Activated T-cell treated with anti-CD3 and anti-CD28 coated beads, Interleukin-2, amount 50 U/mL, for 1 hour (primary cell): ENCODE measurements at places on chromosomes 3 and 15.

DNA sequence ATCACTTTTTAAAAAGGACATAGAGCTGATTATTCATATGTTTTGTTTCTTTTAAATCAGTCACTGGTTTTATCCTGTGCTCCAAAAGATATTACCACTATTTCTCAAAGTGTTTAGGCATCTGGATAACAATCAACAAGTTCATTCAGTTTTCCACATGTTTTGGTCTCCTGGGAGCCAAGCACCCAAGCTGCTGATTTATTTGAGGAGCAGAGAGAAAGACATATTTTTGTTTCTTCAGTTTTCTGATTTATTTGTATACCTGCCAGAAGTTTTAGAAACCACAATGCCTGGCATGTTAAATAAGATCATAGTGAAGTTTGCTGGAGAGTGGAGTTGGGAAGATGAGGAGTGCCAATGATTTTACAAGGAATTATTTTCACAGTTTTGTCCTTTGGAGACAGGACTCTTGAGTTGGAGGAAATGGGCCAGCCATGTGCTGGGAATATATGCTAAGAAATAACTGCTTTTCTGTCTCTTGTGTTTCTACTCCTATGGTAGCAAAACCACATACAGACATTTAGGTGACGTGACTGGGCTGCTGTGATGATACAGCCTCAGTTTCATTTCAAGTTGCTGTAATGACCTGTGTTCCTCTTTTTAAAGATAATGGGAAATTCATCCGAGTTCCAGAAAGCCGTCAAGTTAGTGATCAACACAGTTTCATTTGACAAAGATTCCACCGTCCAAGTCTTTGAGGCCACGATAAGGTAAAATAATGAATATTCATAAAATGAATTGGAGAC is 11.7 kb downstream of the EDEM1 start:
- no peak for DNase-seq

DNA sequence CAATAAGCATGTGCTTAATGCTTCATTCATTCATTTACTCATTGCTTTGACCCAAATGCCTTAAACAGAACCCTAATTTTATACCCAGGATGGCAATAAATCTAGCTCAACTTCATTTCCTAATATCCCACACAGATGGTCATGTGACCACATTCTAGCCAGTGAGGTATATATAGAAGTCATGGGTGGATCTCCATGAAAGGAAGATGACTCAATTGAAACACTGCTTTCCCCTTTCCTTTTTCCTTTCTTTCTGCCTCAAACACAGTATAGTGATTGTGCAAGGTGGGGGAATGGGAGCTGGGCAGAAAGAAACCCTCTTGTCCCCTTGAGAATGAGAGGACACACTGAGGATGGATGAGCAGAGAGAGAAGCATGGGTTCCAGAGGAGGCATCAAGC is 183.5 kb upstream of the PRICKLE2 start:
- no peak for DNase-seq

GRCh38 chr3:39184081-39184967 is 8.1 kb downstream of the XIRP1 start:
- DNase-seq, result no peak

DNA sequence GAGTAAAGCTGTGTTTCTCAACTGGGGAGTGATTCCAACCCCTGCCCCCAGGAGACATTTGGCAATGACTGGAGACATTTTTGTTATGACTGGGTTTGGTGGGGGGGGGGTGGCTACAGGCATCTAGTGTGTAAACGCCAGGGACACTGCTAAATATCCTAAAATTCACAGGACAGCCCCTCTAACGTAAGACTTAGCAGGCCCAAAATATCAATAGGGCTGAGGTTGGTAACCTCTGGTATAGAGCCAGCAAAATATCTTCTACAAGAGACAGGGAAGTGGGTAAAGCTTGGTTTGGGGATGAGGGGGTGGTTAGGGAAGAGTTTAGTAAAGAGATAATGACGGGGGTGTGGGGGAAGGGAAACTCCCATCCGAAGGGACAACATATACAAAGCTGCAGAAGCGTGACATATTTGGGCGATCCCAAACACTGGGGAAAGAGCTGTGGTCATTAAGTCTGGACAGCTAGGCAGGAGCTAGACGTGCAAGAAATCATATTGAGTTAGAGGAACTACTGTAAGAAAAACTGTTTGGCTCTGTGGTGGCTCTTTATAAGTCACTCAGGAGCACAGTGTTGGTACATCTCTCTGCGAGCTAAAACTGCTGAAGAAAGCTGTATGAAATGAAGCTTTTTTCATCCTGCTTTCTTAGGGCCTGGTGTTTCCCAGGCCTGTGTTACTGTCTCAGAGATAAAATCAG is 697 bp upstream of the TRIM69 start:
- no peak for DNase-seq

- DNase-seq, result no peak
Measured at GRCh38 chr15:73617301-73617831, 15.8 kb downstream of the NPTN start.

GRCh38 chr3:37223141-37223558 is 48.8 kb upstream of the LRRFIP2 start:
- no peak for DNase-seq

DNA sequence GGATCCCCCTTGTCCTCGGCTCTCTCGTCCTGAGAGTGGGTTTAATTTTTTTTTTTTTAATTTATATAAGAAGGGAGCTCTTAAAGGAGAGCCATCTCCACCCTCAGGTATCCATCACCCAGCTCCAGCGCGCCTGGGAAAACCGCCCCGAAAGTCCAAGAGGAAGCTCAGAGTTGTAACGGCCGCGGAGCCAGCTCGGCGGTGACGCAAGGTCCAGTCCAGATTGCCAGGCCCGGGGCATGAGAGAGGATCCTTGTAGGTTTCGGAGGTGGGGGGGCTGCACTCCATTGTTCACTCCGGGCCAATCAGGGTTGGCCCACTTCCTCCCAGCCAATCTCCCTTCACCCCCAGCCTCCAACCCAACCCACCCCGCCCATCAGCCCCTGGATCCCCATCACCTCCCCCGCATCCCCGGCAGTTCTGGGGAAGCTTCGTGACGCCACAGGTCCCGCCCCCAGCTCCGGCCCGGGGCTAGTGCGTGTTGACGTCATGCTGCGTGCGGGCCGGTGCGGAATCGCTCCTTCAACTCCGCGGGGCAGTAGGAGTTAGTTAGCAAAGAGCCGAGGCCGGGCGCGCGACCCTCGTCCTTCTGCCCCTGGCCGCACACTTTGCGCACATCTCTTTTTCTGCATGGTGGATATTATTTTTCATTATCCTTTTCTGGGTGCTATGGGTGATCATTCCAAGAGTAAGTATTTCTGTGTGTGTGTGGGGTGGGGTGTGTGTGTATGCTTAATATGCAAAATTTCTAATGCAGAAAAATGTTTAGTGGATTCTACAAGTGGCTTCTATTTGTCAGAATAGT is at the start of gene ISL2:
TSS of gene ISL2 (plus strand) at position 520 of the 805 bp plus-strand sequence. CDS start at position 631, 111 bp downstream.
- peak; percentile 45 for DNase-seq

DNA sequence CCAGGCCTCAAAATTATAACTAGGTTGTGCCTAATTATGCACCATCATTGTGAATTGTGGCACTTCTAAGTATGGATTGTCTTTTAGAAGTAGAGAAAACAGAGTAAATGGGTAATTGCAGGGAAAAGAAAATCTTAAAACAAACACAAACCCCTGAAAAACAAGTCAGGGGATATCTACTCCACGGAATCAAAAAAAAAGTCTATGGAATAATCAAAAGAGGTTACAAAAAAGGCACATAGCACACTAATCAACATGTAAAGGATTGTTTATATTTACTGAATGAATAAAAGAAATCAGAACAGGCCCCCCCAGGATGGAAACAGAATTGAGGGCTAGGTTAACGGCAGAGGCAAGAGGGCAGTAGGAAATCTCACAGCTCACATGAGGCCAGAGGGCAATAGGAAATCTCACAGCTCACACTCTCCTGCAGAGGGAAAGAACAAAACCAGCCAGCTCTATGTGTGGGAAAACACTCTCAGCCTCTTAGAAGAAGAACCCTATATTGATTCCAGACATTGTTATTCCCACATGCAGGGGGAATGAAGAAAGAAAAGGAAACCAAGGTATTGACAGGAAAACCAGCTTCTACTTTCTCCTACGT is 72.7 kb upstream of the FNDC3B start:
- DNase-seq, result no peak

- DNase-seq, result no peak
Measured at GRCh38 chr15:34886134-34886533, 83.4 kb downstream of the AQR start.

GRCh38 chr15:49122541-49123062 is 32.8 kb downstream of the COPS2 start:
- no peak for DNase-seq

DNA sequence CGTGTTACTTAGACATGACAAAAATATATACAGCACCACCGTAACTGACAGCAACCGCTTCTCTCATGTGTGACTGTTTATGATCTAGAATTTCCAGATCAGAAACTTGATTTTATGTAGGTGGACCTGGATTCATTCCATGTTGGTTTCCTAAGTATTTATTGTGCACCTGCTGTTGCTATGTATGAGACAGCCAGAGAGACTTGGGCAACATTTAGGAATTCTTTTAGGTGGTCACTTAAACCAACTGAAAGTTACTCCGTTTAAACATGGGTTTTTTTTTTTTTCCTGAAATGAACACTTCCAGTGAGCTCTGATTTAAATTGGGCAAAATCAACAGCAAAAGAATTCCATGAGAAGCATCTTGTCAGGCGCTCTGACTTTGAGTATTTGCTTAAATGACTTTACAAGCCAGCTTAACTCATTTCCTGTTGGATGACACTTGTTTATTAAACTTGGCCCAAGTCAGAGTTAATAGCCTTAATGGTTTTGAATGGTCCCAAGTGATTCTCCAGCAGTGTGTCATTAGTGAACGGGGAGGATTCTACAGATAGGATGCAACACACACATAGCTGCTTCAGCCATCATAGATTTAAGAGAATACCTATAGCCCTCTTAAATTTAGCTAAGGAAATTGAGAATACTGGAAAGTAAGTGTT is 31.8 kb downstream of the MITF start:
- no peak for DNase-seq

GRCh38 chr3:186095561-186096081 is 13.3 kb downstream of the ETV5 start:
- no peak for DNase-seq

DNA sequence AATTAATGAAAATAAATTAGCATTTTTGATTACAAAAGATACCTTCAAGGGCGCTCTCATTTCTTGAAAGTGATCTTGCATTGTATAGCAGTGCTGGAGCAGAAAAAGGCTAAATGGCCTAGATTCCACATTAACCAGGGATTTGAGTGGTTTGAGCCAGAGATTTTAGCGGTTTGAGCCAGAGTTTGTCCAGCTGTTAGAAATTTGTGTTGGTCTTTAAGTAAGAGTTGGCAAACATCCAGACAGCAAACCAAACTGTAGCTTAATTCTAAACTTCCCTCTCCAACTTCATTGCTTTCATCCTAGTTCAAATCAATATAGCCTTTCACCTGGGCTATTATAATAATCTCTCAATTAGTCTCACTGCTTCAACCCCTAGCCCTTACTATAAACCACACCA is 351.7 kb downstream of the IGSF11 start:
- DNase-seq, result no peak

DNA sequence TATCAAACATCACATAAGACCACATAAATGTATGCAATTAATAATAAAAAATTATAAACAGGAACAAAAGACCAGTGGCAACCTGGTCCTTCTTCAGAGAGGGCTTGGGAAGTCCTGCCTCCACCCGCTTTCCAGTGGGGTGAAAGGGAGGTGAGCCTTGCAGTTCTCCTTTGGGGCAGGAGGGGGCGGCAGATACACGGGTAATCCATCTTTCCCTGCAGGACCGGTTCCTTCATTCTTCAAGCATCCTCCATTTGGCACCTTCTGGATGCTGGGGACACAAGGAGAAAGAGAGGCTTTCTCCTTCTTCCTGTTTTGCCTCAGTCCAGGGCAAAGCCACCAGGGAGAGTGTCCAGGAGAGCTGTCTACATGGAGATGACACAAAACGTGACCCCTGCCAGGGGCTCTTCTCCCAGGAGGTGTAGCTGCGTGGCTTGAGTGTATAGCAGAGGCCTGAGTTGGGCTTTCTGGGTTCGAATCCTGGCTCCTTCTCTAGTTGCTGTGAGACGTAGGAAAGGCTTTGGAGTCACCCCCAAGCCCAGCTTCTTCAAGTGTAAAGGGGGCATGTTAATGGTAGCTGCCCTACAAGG is 23.2 kb downstream of the RPLP1 start:
- peak; percentile 78 for DNase-seq

- no peak for DNase-seq
Measured at GRCh38 chr3:170741756-170742529, 128.1 kb downstream of the RPL22L1 start.

GRCh38 chr15:91209726-91210125 is 109.7 kb downstream of the SV2B start:
- DNase-seq, result no peak

DNA sequence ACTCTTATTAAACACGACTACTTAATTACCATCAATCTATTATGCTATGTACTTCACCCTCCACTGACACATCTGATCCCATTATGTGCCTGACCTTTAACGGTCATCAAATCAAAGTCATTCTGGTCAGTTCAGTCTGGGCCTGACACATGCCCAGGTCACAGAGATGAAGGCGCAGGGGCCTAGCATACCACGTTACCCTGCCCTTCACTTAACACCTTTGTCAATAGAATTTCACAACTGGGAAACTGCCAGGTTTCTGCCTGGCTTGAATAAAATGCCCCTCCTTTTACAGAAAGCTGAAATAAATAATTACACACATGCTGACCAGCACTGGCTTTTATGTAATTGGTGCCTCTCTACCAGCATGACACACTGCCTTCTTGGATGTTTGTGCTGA is 39.5 kb downstream of the MECOM start:
- no peak for DNase-seq

DNA sequence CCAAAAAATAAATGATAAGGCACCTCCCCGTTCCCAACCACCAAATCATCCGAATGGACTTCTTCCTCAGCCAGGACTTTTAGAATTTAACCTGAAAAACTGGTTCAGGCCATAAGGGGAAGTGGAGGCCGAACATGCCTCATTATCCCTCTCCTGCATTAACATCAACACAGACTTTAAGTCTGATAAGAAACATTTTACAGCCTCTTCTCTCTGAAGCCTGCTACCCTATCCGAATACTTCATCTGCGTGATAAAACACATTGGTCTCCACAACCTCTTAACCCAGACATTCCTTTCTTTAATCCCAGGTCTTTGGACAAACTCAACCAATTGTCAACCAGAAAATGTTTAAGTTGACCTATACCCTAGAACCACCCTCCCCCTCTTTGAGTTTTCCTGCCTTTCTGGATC is 850 bp upstream of the SLC41A3 start:
- DNase-seq, result no peak

GRCh38 chr3:66198437-66199088 is 22.2 kb upstream of the SLC25A26 start:
- no peak for DNase-seq

DNA sequence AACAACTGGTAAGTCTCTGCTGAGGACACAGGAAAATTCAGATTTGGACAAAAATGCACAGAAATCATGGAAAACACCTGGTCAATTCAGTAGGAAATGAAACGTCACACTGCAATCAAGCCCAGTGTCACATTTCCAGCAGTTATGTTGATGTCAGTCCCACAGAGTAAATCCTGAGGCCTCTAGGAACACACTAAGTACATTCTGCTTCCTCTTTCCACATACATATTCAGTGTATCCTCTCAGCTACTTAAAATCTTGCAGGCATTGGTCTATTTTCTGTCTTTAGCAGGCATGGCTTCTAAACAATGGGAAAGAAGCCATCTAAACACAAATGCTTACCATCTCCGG is 207.8 kb downstream of the PLCL2 start:
- DNase-seq, result no peak
